ENCODE measurements at places on chromosomes 2 and 18.

- no peak for DNase-seq
These were observed 9.1 kb upstream of the CLK1 start for GRCh38 chr2:200873560-200873959.

DNA sequence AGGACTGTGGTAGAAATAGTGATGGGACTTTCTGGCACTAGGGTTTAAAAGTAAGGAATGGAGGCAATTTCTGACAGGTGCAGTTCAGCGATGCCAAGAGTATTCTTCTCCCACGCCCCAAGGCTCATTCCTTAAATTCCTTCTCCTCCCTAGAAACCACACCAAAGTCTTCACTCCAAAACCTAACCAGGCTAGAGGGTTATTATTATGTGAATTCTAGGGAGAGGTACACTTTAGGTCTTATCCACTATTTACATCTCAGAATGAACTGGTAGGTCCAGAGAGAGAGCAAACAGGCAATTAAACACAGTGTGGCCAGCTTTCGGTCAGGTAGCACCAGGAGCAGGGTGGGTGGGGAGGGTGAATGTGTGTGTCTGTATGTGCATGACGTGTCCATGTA lies 11.4 kb downstream of the IL1F10 start:
- DNase-seq, result no peak

DNA sequence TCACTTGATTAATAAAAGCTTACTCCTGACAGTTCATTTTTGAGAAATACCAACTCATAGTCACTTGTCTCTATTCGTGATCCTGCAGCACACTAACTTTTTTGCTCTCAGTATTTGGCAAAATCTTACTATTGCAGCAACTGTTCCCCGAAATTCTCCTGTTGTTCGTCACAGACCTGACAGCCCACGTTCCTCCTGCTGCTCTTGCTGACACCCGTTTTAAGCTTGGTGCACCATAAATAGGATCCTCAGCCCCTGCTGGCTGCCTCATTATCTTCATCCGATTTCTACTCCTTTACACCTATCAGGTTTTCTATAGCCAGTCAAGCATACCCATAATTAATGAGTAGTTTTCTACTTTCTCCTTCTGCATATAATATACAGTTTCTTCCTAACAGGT lies 368.8 kb downstream of the PLCL1 start:
- DNase-seq, result no peak

DNA sequence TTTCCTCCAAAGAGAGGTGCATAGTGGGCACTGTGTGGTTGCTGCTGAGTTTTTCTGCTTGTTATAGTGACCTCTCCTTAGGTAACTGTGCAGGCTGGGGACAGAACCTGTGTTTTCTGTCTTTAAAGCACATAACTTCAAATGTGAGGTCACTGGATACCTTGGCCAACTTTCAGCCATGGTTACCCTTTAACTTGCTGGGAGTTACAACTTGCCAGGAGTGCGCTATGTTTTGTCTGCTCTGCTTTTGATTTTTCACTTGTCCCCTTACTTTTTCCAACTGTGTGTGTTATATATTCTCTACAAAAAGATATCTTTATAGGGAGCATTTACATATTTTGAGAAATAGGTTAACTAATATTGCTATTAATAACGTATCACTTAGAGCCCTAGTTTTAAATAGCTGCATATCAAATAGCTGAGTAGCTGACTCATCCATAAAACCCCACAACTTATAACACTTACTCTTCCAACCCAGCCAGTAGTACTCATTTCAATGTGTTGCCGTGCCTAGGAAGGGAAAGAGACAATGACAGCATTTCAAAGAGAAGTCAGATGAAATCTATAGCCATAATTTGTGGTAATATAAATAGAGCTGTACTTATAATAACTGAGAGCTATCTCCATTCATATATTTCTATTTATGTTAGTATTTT lies 51.6 kb downstream of the DPP4 start:
- DNase-seq, result no peak

DNA sequence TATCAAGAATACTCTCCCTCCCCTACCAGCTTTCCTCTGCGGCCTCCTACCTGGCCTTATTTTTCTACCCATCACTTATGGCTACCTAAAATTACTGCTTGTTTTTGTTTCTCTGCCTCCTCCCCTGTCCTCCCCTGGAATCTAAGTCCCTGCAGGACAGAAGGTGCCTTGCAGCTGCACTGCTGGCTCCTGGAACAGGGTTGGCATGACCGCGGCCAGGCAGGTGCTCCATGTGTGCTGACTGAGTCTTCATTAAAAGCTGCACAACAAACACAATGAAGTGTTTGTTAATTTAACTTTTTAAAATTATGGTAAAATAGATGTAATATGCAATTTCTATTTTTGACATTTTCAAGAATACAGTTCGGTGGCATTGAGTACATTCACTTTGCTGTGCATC lies 171.9 kb upstream of the FHL2 start:
- no peak for DNase-seq

- DNase-seq, result no peak
These were observed 291.5 kb upstream of the FANCL start for GRCh38 chr2:58532641-58533040.

DNA sequence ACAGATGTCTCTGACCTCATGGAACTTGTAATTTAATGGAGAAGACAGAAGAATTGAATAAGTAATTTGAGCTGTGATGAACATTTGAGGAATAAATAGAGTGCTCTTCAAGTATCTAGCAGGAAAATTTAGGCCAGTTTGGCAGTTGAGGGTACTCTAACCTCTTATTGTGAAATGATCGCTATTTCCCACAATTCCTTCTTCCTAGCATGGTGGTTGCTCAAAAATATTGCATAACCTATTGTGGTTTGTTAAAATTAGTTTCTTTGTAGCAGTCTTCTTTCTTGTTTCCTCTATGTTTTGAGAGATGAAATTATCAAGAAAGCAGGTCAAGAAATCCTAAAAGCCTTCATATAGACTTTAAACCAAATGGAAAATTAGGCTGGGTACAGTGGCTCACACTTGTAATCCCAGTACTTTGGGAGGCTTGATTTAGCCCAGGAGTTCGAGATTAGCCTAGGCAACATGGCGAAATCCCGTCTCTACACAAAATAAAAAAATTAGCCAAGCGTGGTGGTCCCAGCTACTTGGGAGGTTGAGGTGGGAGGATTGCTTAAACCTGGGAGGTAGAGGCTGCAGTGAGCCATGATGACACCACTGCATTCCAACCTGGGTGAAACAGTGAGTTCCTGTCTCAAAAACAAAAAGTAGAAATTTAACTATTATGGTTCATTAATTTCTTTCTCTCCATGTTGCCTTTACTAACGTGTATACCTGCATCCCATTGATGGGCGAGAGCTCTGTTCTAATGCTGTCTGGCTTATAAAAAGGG lies 58.7 kb downstream of the RBKS start:
- DNase-seq, result no peak

DNA sequence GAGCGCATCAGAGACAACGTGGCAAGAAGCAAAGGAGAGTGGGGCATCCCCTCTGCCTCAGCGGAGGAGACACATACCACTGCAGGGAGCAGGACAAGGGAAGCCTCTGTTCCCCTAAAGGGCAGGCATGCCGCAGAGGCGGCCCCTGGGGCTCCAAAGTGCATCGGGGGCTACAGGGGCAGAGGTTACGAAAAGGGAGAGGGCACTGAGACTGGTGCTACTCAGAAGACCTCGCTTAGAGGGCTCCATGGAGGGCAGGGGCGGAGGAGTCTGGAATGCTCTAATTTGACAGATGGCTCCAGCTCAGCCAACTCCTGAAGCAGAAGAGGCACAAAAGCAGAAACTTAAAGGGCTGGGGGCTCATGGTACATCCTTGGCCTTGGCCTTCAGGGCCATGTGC lies 39.8 kb downstream of the FAM178B start:
- DNase-seq, result no peak

GRCh38 chr2:46666754-46667153 lies 187.4 kb downstream of the TMEM247 start:
- DNase-seq, result no peak

DNA sequence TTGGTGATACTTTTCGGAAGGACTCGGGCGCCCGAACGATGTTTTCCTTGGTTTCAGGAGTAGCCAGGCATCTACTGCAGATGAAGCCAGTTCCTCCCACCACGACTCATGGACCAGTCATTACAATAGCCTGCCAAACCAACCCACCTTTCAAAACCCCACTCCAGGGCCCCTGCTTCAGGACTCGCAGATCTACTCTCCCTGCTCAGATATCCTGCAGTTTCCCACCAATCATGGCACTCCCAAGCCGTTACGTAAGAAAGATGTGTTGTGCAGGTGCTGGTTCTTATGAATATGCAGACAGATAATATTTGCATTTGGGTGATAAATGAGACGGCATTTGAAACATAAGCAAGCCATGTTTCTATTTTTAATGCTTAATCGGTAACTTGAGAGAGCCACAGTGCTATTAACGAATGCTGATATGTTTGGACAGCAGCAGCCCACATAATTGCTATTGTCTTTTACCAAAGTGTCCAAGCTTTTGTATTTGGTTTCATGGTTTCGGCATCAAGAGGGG lies 3.5 kb upstream of the CYS1 start:
- DNase-seq, result no peak

DNA sequence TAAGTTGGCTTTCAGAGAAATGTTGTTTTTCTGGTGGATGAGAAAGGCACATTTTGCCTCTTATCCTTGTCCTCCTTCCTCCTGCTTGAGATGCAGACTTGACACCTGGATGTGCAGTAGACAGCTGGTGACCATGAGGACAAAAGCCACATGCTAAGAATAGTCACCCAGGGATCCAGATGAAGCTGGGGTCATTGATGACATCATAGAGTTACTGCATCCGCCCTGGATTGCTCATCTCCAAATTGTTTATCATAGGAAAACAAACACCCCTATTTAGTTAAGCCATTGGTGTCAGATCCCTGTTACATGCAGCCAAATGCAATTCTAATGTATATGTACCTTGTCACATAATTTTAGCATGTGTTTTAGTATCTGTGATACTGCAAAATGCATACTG lies 16.3 kb upstream of the SLC1A4 start:
- DNase-seq, result no peak

- DNase-seq, result no peak
These were observed 70.1 kb downstream of the EPAS1 start for GRCh38 chr2:46367286-46367685.

- no peak for DNase-seq
These were observed 26.6 kb downstream of the TMEM18 start for GRCh38 chr2:650343-651310.

- no peak for DNase-seq
These were observed 52.5 kb upstream of the TAF1B start for GRCh38 chr2:9790702-9791225.

DNA sequence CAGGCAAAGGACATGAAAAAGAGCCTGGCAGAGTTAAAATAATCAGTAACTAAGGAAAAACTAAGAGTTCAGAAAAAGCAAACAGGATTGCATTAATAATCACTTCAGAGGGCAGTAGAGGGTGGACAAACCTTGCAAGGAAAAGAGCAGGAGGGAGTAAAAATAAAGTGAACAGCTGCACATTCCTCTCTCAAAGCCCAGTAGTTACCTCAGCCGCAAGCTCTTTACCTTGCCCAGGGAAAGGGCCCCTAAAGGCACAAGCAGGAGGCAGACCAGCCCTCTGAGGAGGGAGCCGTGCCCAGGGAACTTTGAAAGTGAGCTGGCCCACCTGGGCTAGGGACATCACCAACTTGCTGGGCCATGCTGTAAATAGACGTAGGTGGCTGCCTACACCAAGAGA lies 196.9 kb downstream of the C1D start:
- no peak for DNase-seq

DNA sequence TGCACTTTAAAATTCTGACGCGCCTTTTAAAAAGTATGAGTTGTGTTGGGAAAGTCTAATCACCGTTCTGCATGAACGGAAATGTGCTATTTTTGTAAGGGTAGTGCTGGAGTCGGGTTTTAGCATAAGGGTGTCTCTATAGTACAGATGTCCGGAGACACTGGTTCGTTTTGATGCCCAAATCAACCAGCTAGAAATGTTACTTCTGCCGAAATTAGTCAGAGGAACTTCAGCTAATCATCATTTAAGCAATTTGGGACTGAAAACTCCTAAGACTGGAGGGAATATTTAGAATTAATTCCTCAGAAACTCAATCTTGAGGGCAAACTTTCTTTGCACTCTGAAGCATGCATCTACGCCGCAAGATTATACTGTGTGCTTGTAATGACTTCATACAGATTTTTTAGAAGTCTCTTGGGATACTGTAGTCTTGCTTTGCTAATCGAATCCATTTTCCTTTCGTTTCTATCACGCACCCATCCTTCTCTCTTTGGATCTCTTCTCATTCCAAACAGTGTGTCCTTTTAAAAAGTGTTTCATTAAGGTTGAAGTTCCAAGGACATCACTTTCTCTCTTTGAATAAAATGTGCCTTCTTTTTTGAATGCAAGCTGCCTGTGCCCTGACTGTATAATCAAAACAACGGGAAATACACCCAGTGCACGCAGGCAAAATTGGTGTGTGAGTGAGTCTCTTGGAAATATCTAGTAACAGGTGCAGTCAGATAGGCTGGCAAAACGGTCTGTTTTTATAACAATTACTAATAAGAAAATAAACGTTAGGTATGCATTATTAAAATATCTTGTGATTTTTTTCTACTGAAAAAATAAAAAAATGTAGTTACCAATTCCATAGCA lies 270.9 kb upstream of the TCF4 start:
- no peak for DNase-seq

- peak; percentile 19 for DNase-seq
These were observed 143.2 kb downstream of the TMEFF2 start for GRCh38 chr2:192051533-192051932.

DNA sequence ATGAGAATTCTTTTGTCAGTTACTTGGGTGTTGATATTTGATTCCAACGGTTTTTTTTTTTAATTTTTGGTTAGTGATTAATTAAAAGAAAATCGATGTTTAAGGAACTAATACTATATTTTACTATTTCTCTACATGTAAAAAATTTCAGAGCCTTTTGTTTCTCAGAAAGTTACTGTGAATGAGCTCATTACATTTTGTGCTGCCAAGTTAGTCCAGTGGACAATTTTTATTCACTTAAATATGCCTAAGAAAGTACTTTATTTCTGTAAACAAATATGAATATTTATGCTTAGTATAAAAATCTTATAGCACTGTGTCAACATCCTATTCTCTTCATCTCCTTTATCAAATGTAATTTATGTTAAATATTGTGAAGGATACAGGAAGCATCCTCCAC lies 309.3 kb downstream of the CTNNA2 start:
- no peak for DNase-seq

DNA sequence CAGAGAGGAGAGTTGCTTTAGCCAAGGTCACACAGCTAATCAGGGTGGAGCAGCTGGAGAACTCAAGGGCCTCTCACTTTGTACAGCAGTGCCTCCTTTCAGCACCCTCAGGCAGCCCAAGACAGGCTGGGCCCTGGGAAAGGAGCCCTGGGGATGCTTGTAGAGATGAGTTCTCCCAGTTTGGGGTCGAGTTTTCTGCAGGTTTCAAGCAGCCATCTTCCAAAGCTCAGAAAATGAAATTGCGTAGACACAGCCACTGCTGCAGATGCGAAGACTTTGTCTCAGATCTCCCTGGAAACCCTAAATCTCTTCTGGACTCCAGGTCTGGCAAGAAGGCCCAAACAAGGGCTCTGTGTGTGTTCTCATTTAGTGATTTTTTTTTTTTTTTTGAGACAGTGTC lies 22.5 kb downstream of the THNSL2 start:
- DNase-seq, result no peak

DNA sequence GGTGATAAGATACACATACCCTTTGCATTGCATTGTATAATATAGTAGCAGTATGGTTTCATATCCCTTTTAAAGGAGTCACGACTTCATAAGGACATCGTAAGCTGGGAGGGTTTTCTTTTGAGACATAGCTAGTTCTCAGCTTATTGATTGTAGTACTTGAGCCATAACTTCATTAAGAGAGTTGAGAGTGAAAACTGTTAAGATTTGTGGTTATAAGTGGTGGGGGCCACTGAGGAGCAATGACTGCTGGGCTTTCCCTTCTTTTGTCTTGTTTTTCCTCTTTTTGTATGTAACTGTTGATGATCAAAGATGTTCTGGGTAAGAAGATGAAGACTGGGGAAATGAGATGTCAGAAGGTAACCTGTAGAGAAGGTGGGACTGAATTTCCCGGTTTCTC lies 11.0 kb downstream of the EIF5B start:
- DNase-seq, result no peak

All from DMS153 (cell line).